ENCODE measurements at places on chromosomes 5 and 9.

GRCh38 chr9:89522261-89522958 is 24.5 kb upstream of the SEMA4D start:
- DNase-seq = peak; percentile 86

DNA sequence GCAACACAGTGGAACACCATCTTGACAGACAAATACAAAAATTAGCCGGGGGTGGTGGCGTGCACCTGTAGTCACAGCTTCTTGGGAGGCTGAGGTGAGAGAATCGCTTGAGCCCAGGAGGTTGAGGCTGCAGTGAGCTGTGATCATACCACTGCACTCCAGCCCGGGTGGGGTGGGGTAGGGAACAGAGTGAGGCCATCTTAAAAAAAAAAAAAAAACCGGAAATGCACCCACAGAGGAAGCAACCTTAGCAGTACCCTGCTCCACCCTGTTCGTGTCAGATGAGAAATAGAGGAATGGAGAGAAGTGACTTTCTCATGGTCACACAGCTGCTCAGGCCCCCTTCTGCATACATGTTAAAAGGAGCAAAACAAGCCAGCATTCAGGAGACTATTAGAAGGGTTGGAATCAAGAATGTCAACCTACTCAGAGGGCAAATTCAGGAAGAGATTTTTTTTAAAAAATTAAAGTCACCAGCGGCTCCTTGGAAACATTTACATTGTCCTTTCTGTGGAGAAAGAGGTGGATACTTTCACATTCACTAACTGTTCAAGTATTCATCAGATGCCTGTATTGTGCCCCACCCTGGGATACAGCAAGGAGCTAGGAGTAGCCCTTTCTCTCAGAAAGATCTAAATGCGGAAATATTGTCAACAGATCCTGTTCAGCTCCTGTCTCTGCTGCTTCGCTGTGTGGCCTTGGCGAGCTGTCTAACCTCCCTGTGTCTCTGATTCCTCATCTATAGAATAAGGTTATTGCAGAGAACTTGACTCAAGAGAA is 41.0 kb downstream of the CYFIP2 start:
- peak; percentile 45 for DNase-seq

- DNase-seq = no peak
These were observed 88.5 kb upstream of the SLC25A48 start for GRCh38 chr5:135745897-135746500.

DNA sequence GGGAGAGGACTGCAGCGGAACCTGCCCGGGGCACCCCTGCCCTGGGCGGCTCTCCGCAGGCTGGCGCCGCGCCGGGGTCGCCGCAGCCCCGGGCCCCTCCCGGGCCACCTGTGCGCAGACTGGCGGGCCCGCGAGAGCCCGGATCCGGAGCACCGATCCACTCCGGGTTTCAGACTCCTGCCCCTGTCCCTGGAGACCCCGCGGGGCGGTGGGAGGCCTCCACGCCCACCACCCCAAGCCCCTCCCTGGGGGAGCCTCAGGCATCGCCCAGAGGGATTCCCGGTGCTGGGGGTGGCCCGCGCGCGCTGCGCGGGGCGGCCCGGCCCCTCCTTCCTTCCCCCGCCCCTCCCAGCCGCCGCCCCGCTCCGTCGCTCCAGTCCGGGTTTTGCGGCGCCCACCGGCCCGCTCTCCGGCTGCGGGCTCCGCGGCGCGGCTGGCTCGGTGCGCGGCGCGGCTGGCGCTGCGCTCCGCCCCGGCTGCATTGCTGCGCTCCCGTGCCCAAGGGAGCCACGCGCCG is at the start of gene UNC5A:
Gene UNC5A, plus strand, starts transcription at position 479 of the 517 bp plus-strand sequence. CDS start 192 bp downstream, outside the sequence.
- DNase-seq = no peak

GRCh38 chr9:16262477-16263261 is 607.8 kb downstream of the BNC2 start:
- no peak for DNase-seq

GRCh38 chr9:94792511-94792910 is 66.0 kb downstream of the AOPEP start:
- no peak for DNase-seq

DNA sequence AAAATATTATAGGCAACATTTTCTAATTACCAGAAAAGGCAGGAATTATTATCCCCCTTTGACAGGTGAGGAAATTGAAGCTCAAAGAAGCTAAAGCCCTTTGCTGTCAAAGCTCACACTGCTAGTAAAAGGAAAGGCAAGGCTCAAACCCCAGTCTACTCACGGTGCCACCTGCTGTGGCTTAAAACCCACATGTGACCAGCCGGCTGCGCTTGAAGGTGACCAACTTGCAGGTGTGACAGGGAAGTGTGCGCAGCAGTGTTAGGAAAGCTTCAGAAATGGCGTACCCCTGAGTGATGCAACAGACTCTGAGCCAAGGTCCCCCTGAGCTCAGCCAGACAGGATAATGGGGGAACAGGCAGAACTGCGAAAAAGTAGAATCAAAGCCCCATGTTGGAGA is 45.2 kb downstream of the PAX5 start:
- DNase-seq = no peak

GRCh38 chr5:169710675-169711074 is 73.6 kb downstream of the DOCK2 start:
- no peak for DNase-seq

DNA sequence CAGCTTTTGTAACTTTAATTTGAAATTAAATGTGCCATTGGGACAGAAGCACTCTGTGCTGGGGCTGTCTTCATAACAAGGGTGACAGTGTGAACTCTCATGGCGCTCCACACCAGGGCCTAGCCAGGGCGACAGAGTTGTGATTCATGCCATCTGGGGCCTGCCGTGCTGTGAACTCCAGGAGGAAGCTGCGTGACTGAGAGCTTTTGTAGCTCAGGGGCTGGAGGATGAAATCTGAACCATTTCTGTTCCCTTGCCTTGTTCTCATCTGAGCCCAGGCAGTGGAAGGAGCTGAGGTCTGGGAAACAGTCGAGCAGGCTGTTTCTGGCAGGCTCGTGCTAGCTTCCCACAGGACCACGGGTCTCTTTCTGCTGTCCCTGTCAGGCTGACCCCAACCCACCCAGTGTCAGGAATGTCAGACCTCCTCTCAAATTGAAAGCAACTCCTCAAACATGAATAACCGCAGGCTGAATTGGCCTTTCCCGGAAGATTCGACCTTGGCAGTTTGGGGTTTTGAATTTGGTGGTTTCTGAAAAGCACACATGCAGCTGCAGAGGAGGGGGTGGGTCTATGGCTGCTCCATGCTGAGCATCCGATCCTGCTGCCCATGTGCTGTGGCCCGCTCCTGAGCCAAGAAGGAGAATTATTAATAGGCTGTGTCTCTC is 69.2 kb upstream of the RPS23 start:
- no peak for DNase-seq

DNA sequence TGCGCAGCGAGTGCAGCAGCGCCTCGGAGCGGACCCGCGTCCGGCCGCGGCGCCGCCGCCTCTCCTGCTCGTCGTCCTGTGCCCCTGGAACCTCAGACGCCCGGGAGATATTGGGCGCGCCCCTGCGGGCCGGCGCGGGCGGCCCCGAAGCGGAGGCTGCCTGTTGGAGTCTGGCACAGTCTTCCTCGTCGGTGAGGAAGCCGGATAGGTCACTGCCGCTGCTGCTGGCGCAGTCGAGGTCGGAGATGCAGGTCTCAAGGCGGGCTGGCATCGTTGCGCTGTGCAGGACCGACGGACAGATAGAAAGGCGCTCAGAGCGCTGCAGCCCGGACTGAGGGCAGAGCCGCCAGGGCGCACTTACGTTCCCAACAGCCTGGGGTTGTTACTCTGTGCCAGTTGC is 344 bp downstream of the NEUROG1 start:
- DNase-seq = no peak

- no peak for DNase-seq
These were observed 158.8 kb downstream of the GAS1 start for GRCh38 chr9:86788456-86788855.

DNA sequence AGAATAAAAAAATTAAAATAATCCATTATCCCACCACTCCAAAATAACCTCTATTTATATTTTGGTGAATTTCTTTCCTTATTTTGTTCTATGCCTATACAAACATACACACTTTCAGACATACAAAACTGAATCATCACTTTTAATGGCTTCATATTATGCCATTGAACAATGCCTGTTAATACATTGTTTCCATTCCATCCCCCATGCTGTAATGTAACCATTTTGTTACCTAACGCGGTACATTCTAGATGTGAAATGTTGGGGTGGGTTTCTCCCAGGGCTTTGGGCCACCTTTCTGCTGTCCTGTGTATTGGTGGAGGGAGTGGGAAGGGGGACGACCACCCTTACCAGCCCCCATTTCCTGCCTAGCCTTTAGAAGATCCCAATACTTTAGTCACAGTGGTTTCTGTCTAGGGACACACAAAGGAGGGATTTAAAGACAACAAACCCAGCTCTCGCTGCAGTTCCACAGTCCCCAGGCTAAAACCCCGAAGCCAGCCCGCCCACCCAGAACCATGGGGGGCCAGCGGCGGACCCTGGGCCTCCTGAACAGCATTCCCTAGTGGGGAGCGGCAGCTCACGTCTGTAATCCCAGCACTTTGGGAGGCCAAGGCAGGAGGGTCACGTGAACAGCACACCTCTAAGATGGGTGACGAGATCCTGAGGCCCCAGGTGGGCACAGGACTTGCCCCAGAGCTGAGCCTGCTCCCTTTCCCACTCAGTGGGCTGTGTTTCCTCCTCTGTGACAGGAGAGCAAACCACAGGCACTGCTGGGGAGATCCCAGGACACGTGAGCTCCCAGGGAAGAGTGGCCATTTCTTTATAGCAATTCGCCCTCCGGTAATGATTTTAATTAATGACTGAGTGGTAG is 56.9 kb upstream of the STXBP1 start:
- no peak for DNase-seq

DNA sequence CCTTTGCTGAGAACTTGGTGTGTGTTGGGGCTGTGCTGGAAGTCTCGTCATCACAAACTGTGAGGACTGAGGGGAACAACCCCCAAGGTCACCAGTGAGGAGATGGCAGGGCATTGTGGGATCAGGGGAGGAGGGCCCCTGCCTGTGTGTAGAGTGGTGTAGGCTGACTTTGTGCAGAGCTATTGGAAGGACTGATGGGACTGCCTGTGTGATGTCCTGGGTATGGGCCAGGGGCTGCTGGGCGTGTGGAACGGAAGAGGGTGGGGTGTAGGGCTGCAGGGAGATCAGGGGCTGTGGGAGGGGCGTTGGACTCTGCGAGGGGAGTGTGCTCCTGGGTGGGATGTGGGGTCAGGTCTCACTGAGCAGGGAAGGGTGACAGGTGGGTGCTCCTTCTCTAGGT is 3.6 kb downstream of the WNK2 start:
- no peak for DNase-seq

- no peak for DNase-seq
These were observed 32.8 kb upstream of the SEMA4D start for GRCh38 chr9:89530726-89531125.

GRCh38 chr5:139461698-139462097 is 845 bp downstream of the ECSCR start:
- DNase-seq = no peak

DNA sequence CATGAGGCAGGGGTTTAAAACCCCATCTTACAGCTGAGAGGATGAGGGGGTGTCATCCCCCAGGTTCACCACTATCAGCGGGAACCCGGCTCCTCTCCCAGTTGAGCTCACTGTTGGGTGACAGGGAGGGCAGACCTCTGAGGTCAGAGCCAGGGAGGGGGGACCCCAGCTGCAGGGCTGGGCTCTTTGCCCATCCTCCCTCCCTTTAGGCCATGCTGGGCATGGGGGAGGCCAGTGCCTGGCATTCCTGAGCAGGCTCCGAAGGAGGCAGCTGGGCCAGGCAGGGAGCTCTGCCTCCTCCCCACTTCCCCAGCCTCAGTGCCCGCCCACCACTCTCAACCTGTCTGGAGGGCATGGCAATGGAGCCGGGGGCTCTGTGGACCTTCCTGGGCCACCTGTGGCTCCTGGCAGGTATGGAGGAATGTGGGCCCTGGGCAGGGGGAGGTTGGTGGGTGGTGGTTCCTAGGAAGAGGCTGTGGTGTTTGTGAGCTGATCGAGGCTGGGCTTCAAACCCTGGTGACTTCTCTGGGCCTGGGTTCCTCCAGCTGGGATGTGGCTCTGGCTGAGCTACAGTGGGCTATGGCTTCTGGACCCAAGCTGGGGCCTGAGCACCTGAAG is 12.6 kb downstream of the CRB2 start:
- DNase-seq = no peak

DNA sequence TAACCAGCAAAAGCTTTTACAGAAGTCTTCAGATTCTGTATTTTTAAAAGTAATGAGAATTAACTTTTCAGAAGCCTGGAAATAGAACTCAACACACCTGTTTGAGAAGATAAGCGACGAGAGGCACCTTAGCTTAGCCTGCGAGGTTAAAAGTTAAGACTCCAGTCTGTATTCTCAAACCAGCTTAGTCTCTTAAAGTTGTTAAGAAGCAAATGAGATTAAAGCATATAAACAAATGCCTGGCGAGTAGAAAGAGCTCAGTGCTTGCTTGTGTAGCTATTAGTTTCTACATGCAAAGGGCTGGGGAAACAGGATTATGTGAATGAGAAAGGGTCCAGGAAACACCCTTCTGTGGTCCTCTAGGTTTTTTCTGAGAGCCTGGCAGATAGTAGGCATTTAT is 51.7 kb downstream of the MTAP start:
- no peak for DNase-seq

DNA sequence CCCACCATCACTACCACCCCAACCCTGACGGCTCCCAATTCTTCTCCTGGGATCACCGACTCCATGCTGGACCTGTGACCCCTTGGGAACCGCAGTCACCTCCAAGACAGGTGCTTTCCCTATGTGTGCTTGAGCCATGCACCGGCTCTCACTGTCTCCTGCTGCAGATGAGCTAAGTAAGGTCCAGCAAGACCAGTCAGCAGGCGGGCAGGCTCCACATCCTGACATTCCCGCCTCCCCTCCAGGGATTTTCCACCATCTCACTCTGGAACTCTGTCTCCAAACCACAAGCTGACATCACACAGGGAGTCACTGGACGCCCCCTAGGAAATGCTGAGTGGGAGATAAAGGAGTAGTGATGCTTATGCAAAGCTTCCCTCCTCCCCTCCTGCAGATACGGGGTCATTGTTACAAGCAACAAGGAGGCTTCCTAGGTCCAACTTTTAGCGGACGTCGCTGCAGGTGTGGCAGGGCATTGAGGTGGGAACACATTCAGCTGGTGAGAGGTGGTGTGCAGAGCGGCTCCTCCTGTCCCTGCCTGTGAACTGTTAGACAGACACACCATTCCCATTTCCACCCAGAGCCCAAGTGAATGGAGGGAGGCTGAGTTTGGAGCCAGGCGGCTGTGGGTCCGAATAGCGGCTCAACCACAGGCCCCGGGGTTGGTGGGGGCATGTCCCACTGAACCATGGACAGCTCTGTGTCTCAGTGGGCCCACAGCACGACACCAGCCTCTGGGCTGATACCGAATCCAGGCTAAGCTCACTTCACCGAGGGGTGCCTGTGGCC is 129.2 kb upstream of the PHYKPL start:
- no peak for DNase-seq

- no peak for DNase-seq
These were observed 52.6 kb downstream of the AP3S1 start for GRCh38 chr5:115894342-115894741.

- no peak for DNase-seq
These were observed 74.9 kb downstream of the GCNT4 start for GRCh38 chr5:74977471-74977870.

DNA sequence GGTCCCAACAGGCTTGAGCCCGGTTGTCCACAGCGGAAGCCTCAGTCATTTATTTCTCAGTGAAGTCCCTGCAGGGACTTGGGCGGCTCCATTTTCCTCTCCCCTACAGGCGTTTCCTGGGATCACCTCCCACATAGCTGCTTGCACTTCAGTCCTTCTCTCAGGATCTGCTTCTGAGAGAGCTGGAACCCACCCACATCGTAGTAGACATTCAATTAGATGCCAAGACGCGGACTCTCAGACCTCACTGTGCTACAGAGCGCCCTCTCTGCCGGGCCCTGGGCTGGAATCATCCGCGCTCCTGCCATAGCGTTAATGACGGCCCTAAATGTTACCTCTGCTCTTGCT is 54.0 kb upstream of the ROR2 start:
- no peak for DNase-seq

All from CD4-positive, alpha-beta T cell treated with Interleukin-15 for 1 hour (primary cell).